ENCODE measurements at places on chromosomes 3 and 15. TPM values are rescaled to one million over a fixed set of nuclear protein-coding genes. Genes with fewer than 3 reads are reported as not detected.

Gene VWA5B2
- total RNA-seq: not detected

Gene SEMA3G
- total RNA-seq: 61.1 TPM

Gene NEK10
- 1.8 TPM for total RNA-seq

Gene KPNA1
- total RNA-seq: 36.8 TPM

Gene GOLGA8T
- under 0.01 TPM for total RNA-seq

Gene HDC
- not detected for total RNA-seq

Gene SAMD7
- total RNA-seq: not detected

Gene PDZRN3
- total RNA-seq: 0.65 TPM

Gene FBXO40
- under 0.01 TPM for total RNA-seq

Gene TMOD2
- total RNA-seq: 4.1 TPM

Gene ITIH1
- not detected for total RNA-seq

Gene UROC1
- total RNA-seq: not detected

Gene GUCA1C
- not detected for total RNA-seq

Gene PCBP4
- 20.1 TPM for total RNA-seq

Gene GP9
- total RNA-seq: 0.32 TPM

Gene MCF2L2
- total RNA-seq: 1.2 TPM

Gene WDR93
- total RNA-seq: not detected

Gene ISL2
- total RNA-seq: not detected

Gene PIF1
- total RNA-seq: 12.6 TPM

Gene ARHGEF26
- 0.97 TPM for total RNA-seq

Gene LRRIQ4
- total RNA-seq: not detected

Gene MYO5C
- 2.9 TPM for total RNA-seq

Gene CYP8B1
- not detected for total RNA-seq

Gene DUOX2
- total RNA-seq: not detected

Gene PARP15
- 0.32 TPM for total RNA-seq

Gene GOLGA6D
- not detected for total RNA-seq

Gene LHFPL4
- total RNA-seq: not detected

Gene GPR62
- under 0.01 TPM for total RNA-seq

Gene CCR4
- total RNA-seq: 0.30 TPM

Gene WNT7A
- total RNA-seq: not detected

Measured in epithelial cell of umbilical artery (primary cell).